A172 (cell line): ENCODE measurements at places on chromosomes 5 and 9.
A peak's percentile ranks its signal among the peaks of the same experiment; 100 is the strongest.

DNA sequence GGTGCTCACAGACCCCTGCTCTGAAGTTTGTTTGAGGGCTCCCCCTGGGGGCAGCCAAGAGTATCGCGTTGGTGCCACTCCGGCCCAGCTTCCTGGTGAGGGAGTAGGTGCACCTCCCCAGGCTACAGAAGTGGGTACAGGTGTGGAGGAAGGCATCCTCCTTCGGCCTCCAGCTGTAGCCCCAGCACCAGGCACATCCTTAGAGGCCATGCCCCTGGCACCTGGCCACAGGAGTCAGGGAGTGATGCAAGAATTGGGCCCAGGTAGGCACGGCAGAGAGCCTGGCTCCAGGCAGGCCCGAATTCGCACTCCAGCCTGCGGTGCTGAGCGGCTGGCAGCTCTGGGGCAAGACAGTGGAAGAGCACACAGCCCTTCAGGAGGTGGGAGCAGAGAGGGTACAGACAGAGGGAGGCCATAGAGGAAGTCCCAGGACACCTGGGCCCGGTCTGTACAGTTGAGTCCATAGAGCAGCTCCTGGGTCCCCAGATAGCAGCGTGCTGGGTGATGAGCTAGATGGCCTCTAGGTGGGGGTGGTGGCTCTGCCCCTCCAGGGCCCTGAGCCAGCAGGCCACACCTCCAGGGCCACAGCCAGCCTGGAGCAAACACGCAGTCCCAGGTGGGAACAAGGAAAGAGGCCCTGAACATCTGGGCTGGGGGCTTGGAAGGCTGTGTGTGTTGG, 2.4 kb downstream of the SAPCD2 start:
- peak; percentile 87 for DNase-seq

GRCh38 chr9:109401990-109402318, 81.1 kb upstream of the EPB41L4B start:
- no peak for DNase-seq

DNA sequence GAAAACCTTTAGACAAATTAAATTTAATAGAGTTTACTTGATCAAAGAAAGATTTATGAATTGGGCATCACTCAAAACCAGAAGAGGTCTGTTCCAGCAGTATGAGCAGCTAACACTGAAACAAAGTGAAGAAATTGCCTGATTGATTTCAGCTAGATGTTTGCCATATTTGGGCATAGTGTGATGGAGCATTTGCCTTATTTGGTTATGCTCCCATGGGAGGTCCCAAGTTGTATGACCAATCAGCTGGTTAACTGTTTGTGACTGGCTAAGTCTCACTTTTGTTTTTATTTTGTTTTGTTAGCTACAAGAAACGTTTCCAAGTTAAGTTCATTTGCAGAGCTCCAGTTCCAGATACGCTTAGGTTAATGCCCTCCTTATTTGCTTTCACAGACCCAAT, 53.3 kb upstream of the LMNB1 start:
- DNase-seq, result no peak

DNA sequence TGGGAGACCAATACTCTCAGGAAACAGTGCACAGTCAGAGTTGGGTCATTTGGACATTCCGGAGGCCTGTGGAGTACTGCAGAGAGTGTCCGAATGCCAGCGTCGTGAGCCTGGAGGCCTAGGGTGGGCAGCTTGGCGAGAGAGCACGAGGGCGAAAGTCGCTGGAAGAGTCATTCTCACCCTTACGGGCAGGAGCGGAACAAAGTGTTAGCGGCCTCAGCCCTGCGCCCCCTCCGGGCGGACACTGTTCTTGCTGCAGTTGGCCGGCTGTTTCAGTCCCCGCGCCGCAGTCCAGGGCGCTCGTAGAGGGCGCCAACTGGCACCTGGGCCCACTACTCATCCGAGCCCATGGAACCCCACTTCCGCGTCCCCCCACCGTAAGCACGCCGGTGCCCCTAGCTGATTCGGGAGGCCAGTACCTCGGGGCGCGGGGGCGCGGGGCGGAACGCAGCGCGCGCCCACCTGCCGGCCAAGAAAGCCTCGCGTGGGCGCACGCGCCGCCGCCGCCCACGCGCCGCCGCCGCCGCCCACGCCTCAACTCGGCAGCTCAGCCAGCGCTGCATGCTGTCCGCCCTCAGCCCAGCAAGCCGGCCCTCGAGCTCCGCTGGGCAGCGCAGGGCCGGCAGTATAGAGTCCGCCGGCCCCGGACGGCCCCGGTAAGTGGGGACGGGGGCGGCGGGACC, 99.7 kb upstream of the CCL21 start:
- no peak for DNase-seq

- peak; percentile 65 for DNase-seq
These were observed 263.5 kb downstream of the CWC27 start for GRCh38 chr5:65032250-65032649.

- DNase-seq, result no peak
These were observed 549.1 kb downstream of the CSNK1G3 start for GRCh38 chr5:124061068-124061430.

GRCh38 chr9:4277531-4277991, 22.3 kb downstream of the GLIS3 start:
- peak; percentile 76 for DNase-seq

DNA sequence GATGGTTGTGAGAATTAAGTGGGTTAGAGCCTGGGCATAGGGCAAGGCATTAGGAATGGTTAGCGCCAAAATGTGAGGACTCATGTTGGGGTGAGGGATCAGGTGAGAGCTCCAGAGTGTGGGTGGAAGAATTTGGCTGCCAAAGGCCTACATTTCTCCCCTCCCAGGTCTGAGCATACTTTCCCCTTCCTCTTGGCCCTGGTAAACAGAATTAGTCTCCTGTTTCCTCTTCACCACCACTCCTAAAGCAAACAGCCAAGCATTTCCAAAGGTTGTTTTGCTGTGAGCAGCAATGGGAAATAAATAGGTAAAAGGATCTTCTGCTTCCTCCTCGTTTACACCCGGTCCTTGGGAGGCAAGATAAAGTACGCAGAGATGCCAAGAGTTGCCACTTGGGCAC, 132.5 kb downstream of the ZSWIM6 start:
- DNase-seq, result no peak

- no peak for DNase-seq
These were observed 75.6 kb upstream of the SPIN1 start for GRCh38 chr9:88312517-88313103.

- DNase-seq, result peak; percentile 77
These were observed 16.8 kb downstream of the NIPAL4 start for GRCh38 chr5:157476702-157477408.

- DNase-seq, result peak; percentile 18
These were observed 1.4 kb downstream of the PTGR1 start for GRCh38 chr9:111597852-111598732.

DNA sequence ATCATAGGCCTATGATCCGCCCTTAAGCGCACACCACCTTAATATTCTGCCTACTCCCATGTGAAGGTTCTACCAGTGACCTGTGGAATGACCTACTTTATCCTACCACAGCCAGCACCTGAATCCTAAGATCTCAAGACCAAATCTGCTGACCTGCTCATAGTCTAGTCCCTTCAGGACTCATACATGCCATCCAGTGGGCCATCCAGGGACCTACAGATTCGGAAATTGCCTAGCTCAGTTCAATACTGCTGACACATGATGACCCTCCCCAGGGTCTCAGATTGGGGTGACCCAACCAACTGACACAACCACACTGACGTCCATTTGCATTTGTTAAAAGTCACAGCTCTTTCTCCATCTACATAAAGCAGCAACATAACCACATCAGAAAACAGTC, 443.8 kb upstream of the ST8SIA4 start:
- no peak for DNase-seq

DNA sequence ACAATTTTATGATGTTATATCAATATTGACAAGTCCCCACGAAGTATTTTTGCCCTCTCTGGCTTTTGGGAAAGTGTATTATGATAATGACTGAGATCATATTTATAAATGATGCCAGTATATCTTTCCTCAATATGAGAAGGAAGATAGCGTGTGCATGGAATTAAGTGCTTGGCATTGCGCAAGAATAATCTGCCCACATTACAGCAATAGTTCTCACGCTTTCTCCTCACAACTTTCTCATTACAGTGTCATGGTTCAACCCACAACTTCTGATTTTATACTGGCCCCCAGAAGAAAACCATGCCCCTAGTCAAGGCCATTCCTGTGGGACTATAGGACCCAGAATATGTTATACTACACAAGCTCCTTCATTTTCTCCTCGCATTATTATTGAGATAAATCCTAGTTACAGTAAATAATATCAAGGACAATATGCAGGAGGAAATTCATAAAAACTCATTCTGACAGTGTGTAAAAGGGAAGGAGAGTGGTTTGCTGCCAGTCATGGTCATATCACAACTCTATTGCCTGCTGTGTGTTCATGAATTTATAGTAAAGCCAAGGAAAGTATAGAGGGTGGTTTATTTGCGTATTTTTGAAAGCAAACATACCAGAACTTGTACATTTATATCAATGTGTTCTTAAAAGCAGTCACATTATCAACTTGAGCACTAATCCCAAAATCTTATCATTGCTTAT, 114.1 kb downstream of the PIK3R1 start:
- DNase-seq, result no peak

GRCh38 chr9:36992501-36993316, 41.4 kb downstream of the PAX5 start:
- no peak for DNase-seq

- DNase-seq, result peak; percentile 85
These were observed 58.0 kb downstream of the PLAC8L1 start for GRCh38 chr5:146047396-146047795.

DNA sequence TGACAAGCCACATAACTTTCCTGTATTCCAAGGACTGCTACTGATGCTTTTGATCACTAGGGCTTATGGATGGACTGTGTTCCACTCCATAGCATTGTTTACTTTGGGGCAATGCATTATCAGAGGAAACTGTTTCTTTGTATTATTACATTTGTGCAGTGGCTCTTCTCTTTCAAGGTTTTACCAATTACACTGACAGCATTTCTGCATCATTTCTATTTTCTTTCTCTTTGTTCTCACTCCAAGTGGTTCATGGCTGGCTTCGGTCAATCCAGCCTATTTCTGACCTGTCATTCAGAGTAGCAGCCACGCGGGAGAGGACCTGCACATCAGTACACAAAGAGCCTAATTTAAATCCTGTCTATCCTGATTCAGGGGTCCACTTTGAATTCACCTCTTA, 711.0 kb downstream of the TLE4 start:
- no peak for DNase-seq

DNA sequence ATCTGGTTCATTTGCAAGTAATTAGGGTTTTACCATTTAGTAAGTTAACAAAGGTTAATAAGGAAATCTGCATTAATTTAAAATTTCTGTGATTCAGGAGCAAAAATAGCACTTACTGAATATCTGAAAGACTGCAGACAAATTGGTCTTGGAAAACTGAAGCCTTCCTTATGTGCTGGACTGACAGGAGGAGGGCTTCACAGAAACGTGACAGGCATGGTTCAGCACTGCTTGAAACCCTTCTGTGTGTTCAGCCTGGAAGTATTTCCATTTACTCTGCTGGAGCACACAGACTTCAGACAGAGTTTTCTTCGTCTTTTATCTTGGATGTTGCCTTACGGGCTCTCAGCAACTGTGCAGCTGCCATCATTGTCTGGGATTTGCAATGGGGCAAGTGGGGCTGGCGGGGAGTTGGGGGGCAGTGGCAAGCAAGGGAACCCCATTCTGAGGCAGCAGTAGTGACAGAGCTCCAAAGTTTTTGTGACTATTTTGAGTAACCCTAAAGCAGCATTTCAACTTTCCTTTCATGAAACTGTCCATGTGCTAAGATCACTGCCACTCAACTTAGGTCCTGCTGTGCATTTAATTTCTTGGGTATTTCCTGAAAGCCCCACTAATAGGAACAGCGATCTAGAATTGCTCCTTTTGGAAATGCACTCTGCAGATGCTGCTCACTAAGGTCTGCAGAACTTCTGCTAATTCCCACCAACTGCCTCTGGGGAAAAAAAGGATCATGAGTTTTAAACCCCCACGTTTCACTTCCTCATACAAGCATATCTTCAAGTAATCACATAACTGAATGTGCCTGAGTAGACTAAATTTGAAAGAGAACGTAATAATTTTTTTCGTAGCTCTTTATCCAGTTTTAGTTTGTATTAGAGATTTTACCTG, 56.6 kb downstream of the KCNN2 start:
- DNase-seq, result no peak

GRCh38 chr9:126702151-126703001, 88.6 kb downstream of the LMX1B start:
- no peak for DNase-seq

DNA sequence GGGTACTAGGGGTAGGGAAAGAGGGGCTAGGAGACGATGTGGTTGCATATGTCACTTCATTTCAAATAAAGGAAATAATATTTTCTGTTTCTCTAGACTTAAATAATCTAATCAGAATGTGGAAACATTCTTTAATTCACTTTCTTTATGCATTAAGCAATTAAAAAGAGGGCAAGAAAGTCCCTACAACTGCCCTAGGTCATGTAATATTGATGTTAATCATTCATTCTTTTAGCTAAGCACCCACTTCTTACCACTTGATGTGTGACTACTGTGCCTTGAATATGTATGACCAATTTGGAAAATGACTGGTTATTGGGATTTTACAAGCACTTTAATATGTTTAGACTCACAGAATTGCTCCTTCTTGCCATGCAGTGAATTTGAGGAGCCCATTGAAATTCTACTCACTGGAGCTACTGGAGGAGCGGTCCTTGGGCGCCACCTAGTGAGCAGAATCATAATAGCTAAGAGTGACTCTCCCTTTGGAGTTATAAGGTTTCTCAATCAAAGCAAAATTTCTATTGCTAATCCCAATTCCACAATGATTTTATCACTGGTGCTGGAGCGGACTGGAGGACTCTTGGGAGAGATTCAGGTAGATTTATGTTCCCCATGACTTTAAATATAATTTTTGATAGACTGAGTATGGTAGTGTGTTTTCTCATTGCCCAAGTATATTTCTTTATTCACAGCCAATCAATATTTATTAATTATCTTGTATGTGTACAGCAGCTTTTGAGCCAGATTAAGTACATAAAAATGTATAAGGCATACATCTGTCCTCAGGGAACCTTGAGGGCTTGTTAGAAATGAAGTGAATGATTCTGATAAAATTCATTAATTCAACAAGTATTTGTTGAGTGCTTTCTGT, 225.1 kb downstream of the ADGRV1 start:
- peak; percentile 67 for DNase-seq

DNA sequence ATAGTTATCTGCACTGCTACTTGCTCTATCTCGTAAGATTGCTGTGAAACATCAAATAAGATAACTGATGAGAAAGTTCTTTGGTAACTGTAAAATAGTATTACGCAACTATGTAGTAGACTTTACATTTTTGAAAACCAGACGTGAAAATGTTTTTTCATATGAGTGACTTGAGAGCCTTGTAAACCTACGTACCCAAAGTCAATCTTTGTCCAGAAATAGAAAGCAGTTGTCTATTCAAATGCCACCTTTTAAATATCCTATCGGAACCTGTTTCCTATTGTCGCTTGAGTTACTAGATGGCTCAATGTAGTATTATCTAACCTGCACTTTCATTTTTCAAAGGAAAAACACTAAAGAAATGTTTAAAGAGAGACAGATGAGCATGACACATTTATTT, 1.6 kb downstream of the FNIP1 start:
- DNase-seq, result no peak
